ENCODE measurements at places on chromosomes 6 and 20.

- DNase-seq, result peak; percentile 52
Observed at GRCh38 chr6:111087871-111088667, 766 bp downstream of the SLC16A10 start.

DNA sequence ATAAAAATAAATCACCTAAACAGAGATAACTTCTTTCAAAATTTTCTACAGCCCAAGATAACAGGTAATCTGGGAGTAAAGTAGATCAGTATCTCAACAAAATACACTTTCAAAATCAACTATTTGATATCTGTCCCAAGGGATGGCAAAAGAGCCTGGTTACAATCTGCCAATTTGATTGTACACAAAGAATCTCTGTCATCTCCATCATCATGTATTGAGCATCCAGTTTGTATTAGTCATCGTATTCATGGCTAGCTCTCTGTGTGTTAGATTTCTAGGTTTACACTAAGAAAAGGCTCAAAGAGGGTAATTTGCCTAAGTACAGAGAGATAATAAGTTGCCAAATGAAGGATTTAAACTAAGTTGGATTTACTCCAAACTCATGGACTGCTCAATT, 329.0 kb upstream of the NRSN1 start:
- DNase-seq, result no peak

GRCh38 chr6:55512904-55513303, 66.1 kb downstream of the HMGCLL1 start:
- DNase-seq, result no peak

GRCh38 chr6:26016963-26017631, 54.5 kb downstream of the TRIM38 start:
- DNase-seq, result no peak

GRCh38 chr6:26158581-26159356, 71.5 kb downstream of the HFE start:
- DNase-seq, result peak; percentile 37

DNA sequence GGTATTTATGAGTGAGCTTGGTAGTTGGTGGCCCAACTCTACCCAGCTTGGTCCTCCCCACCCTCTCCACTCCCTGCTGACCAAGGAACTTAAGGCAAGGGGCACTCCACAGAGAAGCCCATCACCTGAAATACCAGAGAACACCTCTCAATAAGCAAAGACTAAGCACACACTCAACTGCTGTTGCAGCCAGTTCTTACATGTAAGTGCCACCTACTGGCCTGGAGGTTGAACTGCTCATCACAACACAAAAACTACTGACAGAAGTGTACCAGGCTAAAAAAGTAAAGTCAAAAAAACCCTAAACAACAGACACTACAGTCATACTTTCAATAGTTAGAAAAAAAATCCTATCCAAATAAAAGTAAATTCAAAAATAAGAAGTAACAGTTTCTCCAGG, 146.2 kb downstream of the FAM83B start:
- DNase-seq, result no peak

- DNase-seq, result no peak
Observed at GRCh38 chr6:112085286-112086065, 1.8 kb downstream of the TUBE1 start.

DNA sequence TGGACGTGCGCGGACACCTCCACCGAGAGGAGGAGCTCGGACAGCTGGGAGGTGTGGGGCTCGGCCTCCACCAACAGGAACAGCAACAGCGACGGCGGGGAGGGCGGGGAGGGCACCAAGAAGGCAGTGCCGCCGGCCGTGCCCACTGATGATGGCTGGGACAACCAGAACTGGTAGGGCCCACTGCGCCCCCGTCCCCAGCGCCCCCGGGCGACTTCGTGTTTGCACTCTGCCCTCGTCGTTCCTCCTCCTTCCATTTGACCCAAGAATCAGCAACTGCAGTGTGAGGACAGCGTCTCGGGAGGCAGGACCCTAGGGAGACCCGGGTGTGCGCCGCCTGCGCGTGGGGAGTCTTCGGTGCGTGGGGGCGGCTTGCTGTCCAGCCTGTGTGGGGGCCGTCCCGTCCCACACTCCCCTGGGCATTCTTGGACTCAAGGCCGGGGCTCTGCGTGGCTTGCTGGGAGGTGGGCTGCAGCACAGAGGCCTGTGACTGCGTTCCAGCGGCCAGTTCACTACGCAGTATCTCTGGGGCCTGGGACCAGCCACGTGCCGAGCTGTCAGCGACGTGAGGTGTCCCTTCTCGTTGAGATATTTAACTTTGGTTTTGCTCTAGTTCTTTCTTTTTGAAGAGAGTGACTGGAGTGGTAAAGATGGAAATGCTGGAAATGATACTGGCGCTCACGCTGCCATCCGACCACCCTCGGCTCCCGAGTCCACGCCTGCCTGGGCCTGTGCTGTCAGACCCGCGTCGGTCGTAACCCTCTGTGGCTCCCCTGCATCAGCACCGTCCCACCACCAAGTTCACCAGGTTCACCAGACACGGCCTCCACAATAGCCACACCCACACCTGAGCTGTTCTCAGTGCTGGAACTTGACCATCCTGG, 5.0 kb upstream of the COL20A1 start:
- no peak for DNase-seq

GRCh38 chr6:42978487-42978838, 518 bp downstream of the PEX6 start:
- no peak for DNase-seq

GRCh38 chr20:706366-706885, 30.8 kb upstream of the SCRT2 start:
- DNase-seq, result no peak

DNA sequence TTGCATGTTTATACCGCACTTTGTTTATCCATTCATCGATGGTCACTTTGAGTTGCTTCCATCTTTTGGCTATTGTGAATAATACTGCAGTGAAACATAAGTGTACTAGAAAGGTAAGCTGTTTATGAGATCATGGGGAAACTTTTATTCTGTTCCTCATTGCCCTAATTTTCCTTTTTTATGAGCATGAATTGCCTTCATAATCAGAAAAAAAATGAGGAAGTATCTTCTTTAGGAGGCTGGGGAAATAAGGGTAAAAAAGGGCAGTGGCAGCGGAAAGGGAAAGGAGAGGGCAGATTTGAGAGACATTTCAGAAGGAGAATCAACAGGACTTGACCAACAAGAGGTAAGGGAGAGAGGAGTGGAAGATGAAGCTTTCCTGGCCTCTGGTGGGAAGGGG, 14.3 kb upstream of the SERINC3 start:
- no peak for DNase-seq

- DNase-seq, result no peak
Observed at GRCh38 chr20:13424174-13424833, 203.2 kb downstream of the ISM1 start.

DNA sequence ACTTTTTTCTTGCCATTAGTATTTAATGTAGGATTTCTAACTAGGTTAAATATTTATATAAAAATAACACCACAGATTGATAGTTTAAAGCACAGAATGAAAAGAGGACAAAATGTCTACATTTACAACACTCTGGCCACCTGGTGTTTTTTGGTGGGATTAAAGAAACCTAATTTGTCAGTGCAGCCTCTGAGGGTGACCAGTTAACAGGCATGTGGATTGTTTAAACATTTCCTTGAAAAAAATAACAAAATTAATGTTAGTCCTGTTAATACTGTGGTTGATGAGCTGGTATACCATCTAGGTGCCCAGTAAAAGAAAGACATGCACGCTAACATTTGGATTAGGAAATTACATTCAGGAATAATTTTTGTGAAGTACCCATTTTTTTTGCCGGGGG, 8.8 kb downstream of the SLC9A8 start:
- DNase-seq, result no peak

DNA sequence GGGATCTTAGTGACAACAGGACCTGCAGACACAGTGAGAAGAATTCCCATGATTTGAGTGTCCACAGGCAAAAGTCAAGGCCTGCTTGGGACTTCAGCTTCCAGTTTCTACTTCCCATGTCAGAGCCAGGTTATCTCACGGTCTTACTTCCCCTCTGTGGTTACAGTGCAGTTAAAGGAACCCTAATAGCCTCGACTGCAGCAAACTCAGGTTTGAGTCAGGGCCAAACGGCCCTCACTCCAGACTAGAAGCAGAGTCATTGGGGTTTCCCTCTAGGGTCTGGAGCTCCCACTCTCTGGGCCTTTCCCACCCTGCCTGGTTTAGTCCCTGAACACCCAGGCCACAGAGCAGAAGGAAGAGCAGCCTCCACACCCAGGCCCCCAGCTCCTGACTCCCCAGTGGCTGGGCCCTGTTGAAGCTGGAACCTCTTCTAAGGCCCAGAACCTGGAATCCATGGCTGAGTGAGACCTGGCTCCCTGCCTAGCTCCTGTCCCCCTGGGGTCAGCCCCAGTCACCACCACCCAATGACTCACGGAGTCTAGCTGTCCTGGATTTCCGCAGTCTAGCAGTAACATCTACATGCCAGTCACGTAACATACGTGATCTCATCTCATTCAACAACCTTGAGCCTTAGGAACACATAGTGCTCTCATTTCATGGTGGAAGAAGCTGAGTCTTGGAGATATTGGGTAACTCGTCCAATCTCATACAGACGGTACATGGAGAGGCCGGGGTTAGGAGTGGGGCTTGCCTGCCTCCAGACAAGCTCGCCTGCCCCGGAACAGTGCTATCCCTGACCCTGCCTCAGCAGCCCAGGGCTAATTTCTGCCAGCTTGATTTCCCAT, 9.2 kb upstream of the GHRH start:
- DNase-seq, result no peak

DNA sequence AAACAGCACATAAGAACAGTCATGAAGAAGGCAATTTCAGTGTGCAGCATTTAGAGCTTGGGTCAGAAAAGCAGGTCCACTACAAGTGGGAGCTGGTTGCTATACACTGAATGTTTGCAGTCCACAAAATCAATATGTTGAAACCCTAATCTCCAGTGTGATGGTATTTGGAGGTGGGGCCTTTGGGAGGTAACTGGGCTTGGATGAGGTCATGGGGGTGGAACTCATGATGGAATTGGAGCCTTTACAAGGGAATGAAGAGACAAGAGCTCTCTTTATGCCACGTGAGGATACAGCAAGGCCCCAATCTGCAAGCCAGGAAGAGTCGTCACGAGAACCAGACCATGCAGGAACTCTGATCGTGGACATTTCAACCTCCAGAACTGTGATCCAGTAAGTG, 216.7 kb upstream of the SLC35B3 start:
- no peak for DNase-seq

DNA sequence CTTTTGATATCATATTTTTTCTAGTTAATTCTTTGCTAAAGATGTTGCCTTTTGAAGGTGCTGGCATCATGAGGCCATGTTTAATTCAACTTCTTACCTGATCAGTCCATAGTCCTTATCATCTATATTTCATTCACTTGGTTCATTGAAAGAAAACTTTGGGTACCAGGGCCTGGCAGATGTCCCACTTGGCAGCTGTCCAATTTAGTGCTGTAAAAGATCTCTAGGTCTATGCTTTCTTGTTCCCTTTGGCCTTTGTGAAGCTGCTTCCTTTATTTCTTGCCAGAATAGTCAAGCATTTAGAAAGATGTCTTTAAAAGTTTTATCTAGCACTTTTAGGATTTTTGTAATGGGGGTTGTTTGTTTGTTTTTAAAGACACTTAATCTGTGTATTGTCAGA, 61.7 kb upstream of the EYA4 start:
- no peak for DNase-seq

GRCh38 chr20:2652724-2653555, 508 bp downstream of the NOP56 start:
- DNase-seq, result peak; percentile 45

DNA sequence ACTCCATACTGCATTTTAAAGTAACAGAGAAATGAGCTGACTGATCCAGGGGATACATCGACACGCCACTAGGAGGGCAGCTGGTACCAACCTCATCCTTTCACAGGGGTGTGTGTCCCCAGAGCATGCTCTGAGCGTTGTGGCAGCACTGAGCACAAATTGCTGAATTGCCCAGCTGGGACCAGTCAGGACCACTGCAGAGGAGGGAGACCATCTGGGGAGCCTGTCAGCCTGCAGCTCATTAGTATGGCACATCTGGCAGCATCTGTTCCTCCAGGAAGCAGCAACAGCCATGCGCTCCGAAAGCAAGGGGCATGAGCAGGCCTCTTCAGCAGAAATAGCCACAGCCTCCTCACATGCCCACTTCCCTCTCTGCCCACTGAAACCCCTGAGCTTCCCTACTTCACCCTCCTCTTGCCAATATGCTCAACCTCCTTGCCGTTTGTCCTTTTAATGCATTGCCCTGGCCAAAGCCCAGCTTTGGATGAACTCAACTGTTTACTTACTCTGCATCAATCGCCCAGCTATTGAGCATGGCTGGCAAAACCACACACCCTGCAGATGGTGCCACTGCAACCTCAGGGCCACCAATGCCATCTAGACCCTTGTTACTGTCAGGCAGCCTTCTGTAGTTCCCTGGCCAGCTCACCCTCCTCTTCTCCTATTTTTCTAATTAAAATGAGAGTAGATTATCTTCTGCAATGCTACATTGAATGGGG, 77.6 kb upstream of the NEDD9 start:
- no peak for DNase-seq

- no peak for DNase-seq
Observed at GRCh38 chr6:116512734-116513133, 1.3 kb downstream of the CALHM5 start.

DNA sequence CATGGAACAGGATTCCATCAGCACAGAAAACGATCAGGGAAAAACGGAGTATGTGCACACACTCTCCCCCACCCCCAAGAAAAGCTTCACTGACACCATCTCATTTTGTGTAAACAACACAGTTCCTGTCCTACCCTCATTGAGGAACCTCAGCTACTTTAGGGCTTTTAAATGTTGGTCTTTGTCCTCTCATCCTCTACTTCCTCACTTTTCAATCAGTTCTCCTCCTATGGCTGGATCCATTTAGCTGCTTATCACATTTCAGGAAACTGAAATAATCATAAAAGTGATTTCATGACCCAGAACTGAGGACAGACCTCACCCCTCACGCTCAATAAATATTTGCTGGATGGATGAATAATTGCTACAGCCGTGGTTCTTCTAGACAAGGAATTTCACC, 33.1 kb upstream of the PNRC1 start:
- DNase-seq, result no peak

GRCh38 chr20:1838556-1839279, 56.5 kb upstream of the SIRPA start:
- no peak for DNase-seq

DNA sequence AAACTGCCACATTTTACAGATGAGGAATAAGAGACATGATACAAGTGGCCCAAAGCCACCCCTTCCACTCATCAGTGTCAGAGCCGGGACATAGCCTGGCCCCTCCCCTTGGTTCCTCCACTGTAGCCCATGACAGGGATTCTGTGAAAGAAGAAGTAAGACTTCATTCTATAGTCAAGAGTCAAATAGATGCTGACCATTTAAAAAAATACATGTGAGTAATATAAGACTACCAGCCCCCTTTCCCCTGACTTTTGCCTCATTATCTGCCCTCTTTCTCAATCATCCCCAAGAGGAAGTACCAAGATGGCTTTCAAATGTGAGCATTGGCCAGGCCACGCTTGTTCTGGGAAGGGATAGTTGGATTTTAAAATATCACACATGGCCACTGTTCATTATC, 57.8 kb upstream of the TAB2 start:
- DNase-seq, result no peak

- DNase-seq, result no peak
Observed at GRCh38 chr6:66538551-66539135, 831.6 kb upstream of the EYS start.

- DNase-seq, result no peak
Observed at GRCh38 chr6:154471609-154472362, 38.7 kb downstream of the CNKSR3 start.

- peak; percentile 28 for DNase-seq
Observed at GRCh38 chr20:24066076-24066700, 77.6 kb upstream of the GGTLC1 start.

- DNase-seq, result no peak
Observed at GRCh38 chr6:12383448-12383847, 93.3 kb downstream of the EDN1 start.

GRCh38 chr6:132736239-132736638, 21.5 kb downstream of the VNN2 start:
- DNase-seq, result no peak

Measured in activated CD4-positive, alpha-beta T cell treated with anti-CD3 and anti-CD28 coated beads, Interleukin-2, amount 50 U/mL, for 4 hours (primary cell).